ENCODE measurements at places on chromosomes 16 and 17.
A peak's percentile ranks its signal among the peaks of the same experiment; 100 is the strongest.

DNA sequence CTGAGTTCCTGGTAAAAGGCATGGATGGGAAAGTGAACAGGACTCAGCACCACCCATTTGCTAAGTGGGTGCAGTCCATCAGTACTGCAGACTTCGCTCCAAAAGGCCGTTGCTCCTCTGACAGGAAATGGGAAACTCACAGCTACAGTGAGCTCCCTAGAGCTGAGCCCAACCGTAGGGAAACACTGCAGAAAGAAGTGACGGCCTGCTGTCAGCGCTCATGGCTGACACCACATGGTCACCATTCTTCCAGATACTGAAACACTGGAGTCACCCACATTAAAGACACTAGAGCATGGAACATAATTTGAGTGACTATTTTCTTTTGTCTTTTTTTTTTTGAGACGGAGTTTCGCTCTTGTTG lies 31.9 kb downstream of the UBE2O start:
- no peak for DNase-seq

- DNase-seq, result no peak
Observed at GRCh38 chr17:76079956-76080767, 1.2 kb downstream of the ZACN start.

- no peak for DNase-seq
Observed at GRCh38 chr17:57451191-57451590, 194.9 kb downstream of the MSI2 start.

- DNase-seq, result no peak
Observed at GRCh38 chr16:4888428-4889135, 41.3 kb downstream of the UBN1 start.

GRCh38 chr16:84603940-84604339 lies 13.9 kb downstream of the COTL1 start:
- DNase-seq, result no peak

GRCh38 chr17:59432657-59433056 lies 101.2 kb downstream of the YPEL2 start:
- no peak for DNase-seq

GRCh38 chr16:84065536-84066132 lies 23.0 kb upstream of the SLC38A8 start:
- peak; percentile 61 for DNase-seq

DNA sequence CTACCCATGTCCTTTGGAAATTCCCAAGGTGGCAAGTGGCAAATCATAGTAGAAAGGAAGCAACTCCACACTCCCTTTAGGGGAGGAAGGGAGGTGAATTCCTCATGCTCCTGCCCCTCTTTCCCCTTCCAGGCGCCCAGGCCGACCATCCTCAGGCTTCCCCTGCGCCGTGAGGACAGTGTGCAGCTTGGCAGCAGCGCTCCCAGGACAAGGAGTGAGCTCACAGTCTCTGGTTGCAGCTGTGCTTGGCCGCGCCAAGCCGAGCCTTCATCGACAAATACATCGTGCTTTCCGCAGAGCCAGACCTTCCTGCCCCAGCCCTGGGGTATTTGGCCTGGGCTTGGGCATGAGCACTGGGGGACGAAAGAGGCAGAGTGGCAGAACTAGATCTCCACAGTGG lies 112.6 kb downstream of the ENGASE start:
- DNase-seq, result no peak

GRCh38 chr17:32298298-32298697 lies 32.7 kb downstream of the RHBDL3 start:
- DNase-seq, result no peak

Data from brain microvascular endothelial cell (primary cell).